ENCODE measurements at places on chromosomes 7 and 10.

DNA sequence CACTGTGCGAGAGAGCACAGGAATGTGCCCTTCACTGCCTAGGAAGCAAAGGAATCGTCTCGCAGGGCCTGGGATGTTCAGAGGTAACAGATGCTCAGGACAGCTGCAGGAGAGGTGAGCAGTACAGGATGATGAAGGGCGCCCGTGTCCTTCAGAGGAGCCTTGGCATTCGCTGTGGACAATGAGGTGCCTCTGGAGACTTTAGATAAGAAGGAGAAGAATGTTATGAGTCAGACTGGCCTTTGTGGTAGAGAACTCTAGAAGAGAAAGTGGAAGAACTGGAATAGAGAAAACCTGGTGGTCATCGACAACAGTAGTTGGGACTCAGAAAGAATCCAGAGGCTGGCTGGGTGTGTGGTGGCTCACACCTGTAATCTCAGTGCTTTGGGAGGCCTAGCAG is 64.4 kb upstream of the LEP start:
- no peak for DNase-seq

DNA sequence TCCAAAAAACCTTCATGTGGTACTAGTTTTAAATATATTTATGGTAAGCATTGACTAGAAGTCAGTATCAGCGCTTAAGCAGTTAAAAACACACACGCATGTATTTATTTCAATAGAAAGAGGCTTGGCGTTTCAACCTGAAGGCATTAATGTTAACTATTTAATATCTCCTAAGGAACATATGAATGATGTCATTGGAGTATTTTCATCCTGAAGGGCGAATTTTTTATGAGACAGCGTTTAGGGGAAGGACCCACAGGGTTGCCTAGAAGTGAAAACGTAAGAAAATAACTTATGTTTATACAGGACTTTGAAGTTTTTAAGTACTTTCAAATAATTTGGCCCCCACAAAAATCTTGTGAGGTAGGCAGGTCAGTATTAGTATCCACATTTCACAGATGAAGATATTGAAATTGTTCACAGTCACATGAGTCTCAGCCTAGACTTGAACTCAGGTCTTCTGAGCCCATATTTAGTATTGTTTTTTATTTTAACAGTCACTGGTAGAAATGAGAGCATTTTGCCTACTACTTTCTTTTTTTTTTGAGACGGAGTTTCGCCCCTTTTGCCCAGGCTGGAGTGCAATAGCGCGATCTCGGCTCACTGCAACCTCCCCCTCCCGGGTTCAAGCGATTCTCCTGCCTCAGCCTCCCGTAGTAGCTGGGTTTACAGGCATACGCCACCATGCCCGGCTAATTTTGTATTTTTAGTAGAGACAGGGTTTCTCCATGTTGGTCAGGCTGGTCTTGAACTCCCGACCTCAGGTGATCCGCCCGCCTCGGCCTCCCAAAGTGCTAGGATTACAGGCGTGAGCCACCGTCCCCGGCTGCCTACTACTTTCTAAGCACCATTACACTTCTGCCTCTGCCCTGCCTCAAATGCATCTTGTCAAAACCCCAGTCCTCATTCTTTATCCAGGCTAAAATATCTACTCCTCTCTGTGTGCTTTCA is 1.8 kb downstream of the SLK start:
- no peak for DNase-seq

- DNase-seq = no peak
These were observed 35.2 kb upstream of the RELN start for GRCh38 chr7:104024632-104025031.

- no peak for DNase-seq
These were observed 120.8 kb downstream of the DNAJB6 start for GRCh38 chr7:157457355-157458253.

DNA sequence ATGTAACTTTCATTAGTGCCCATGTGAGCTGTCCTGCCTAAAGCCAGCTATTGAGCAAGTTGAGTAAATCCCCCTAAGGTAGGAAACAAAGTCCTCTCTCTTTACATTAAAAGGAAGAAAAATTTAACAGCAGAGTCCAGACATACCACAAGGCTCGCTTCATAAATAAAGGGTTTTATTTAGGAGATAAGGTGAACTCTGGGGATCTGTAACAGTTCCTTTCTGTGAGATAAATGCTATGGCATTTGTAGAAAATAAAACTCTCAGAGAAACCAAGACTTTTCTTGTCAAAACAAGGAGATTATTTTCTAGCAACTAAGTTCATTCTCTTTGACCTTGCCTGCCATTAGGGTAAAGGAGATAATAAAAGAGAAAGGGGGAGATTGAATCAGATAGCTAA is 32.3 kb upstream of the LYZL1 start:
- no peak for DNase-seq

DNA sequence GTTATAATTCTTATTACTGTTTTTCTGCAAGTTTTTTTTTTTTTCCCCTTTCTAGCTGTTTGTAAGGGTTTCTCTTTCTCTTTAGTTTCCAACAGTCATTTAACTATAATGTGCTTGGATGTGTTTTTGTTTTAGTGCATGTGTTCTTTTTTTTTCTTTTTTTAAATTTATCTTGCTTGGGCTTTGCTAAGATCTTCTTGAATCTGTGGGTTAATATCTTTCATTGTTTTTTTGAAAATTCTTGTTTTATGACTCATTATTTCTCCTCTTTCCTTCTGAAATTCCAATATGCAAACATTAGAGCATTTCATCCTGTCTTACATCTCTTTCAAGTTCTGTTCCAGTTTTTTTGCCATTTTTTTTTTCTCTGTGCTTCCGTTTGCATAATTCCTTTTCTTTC is 5.7 kb upstream of the HK1 start:
- no peak for DNase-seq

- DNase-seq = no peak
These were observed 31.7 kb downstream of the AP5Z1 start for GRCh38 chr7:4806983-4807597.

- no peak for DNase-seq
These were observed 135.2 kb upstream of the C1QL3 start for GRCh38 chr10:16656895-16657294.

DNA sequence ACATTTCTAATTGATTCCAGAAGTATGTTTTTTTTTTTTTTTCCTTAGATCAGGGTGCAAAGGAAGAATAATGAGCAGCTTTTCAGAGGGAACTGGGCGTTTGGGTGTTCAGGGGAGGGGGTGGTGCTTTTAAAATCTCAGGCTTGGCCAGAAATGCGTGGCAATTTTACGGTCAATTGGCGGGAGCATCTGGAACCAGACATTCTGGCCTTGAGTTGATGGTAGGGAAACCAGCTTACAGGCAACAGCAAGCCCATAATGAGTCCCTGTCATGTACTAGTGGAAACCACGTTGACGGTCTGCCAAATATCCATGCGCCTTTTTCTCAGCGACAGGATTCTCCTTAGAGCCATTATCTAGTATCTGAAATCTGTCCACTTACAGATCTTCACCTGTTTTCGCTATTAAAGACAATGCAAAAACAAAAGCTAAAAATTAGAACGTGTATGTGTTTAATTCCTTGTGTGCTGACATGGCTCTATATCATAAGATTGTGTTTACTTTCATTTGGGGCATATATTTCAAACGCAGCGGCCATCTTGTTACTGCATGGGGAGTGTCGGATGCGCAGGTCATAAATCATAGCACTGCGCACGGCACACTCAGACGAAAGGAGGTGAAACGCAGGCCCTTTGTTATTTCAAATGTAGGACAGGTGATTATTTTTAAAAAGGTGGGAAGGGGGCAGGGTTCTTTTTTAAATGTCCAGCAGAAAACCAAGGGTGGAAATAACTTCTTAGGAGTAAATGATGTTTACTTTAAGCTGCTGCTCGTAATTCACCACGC is 209.2 kb downstream of the AGMO start:
- no peak for DNase-seq

DNA sequence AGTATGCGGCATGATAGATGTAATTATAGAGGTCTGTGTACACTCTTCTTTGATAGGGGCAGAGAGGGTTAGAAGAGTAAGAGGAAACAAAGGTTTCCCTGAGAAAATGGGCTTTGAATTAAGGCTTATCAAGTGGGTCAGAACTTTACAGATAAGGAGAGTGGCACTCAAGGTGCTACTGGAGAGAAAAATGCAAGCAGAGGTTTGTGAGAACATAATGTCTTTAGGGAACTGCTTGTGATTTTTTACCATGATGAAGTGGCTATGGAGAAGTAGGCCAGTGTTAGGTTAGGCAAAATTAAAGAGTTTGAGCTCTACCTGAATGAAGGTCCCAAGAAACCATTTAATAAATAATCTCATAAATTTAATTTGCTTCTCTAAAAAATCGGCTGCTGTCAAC is 14.3 kb downstream of the STARD3NL start:
- DNase-seq = no peak

- DNase-seq = no peak
These were observed 186.6 kb upstream of the NRP1 start for GRCh38 chr10:33521062-33521461.

- no peak for DNase-seq
These were observed 30.4 kb downstream of the CNTNAP2 start for GRCh38 chr7:146146831-146147486.

DNA sequence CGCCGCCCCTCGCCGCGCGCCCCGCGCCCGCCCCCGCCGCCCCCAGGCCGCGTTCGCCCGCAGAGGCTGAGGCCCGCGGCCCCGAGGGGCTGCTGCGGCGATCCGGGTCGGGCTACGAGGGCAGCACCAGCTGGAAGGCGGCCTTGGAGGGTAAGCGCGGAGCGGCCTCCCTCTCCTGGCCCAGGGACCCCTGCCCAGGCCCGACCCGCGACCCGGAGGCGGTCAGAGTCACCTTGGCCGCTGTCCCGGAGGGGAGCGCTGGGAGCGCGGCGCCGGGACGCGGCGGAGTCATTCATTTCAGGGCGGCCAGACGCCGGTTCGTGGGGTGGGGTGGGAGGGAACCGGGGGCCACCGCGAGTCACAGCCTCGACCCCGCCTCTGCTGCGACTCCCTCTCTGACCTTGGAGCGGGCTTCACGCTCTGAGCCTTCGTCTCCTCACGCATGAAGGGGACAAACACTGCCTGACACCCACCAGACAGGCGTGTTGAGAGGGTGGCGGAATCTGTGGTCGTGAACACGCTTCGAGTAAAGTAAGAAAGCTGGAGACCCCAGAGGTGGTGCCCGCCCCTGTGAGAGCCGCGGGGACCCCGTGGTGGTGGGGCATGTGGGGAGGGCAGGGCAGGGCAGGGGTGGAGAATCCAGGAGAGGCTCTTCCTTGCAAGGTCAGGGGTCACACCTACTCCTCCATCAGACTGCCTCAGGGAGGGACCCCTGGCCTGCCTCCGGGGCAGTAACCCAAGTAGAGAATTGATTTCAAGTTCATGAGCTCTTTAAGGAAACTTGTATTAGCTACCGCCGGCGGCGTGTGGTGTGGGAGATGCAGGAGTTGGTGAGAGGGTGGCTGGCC is 707 bp downstream of the CLEC2L start:
- no peak for DNase-seq

GRCh38 chr10:70379581-70380176 is 2.7 kb downstream of the LRRC20 start:
- DNase-seq = no peak

DNA sequence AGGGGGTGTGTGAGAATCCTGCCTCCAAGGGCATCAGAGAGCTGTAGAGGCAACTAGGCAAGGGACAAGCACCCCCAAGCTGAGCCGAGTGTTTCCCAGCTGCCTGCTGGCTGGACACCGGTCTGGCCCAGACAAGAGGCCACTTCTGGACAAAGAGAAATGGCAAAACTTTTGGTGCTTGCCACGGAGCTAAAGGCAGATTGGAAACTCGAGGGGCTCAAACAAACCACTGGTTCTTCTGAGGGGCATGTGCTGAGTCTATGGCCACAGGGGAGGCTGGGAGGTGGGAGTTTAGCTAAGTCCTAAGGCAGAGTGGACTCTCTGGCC is 66.5 kb upstream of the INPP5A start:
- DNase-seq = no peak

DNA sequence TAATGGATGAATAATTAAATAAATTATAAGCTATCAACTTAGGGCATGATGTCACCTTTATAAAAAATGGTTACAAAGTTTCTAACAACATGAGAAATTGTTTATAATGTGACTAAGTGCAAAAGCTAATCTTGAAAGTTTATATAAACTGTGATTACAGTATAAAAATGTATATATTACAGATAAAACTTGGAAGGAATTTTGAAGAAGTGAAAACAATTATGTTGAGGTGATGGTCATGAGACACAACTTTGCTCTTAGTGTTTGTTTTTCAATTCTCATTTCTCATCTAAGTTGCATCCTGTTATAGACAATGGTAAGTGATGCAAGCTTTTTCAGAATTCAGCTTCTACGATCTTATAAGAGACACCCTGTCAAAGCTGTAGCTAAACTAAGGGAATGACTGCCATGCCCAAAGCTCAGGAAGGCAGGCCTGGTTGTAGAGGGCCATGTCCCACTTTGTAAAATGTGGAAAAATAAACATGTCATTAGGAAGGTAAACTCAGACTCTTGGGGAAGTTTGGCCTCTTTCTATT is 23.9 kb downstream of the MACC1 start:
- no peak for DNase-seq

DNA sequence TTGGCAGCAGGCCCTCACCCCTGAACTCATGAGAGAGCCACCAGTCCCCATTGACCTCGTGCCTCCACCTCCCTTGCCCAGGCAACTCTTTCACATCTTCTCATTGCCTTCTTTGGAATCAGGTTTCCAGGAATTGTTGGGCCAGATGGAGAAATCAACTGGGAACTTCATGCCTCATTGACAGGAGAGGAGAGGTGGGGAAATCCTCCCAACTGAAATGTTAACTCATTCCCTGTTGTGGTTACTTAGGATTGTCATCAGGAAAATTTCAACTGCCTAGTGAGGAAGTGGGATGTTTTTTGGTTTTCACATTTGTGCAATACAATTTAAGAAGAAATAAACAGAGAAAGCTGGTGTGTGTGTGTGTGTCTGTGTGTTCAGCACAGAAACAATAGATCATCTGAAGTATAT is 106.6 kb upstream of the INHBA start:
- no peak for DNase-seq

GRCh38 chr7:56053379-56053778 is 1.8 kb downstream of the CCT6A start:
- DNase-seq = no peak

- DNase-seq = no peak
These were observed 5.5 kb upstream of the OPN4 start for GRCh38 chr10:86648704-86649427.

GRCh38 chr7:141017555-141017954 is 2.8 kb upstream of the MRPS33 start:
- DNase-seq = no peak

GRCh38 chr7:21029006-21029405 is 242.3 kb upstream of the SP8 start:
- DNase-seq = no peak
